ENCODE measurements at places on chromosomes 4 and X. TPM values are rescaled to one million over a fixed set of nuclear protein-coding genes. Genes with fewer than 3 reads are reported as not detected.
A peak's percentile ranks its signal among the peaks of the same experiment; 100 is the strongest.

GRCh38 chrX:40434947-40435346 is 145.8 kb upstream of the ATP6AP2 start:
- DNase-seq: peak; percentile 44

- DNase-seq: no peak
Measured at GRCh38 chrX:38704146-38704882, 96.9 kb upstream of the MID1IP1 start.

DNA sequence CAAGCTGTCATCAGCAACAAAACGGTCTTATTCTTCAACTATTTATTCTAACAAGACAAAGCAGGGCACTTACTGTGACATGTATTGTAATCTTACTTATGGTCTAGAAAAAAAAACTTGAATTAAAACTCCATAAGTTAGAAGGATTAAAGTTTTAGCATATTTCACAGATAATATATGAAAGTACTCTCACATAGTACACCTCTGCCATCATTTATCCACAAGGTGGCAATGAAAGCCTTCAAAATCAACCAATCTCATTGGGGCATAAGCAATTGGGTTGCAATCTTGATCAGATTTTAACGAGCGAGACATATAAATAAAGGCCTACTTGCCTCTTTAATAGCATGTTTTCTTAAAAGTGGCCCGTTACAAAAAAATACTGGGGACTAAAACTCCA is 1382.9 kb downstream of the FAM133A start:
- no peak for DNase-seq

The FHIP1A gene
- total RNA-seq: 76.3 TPM

The ARHGAP36 gene
- total RNA-seq: 0.32 TPM

The GCNA gene
- 0.95 TPM for total RNA-seq

The SLC10A6 gene
- total RNA-seq: not detected

Data from H1 (cell line).